Mesothelial cell of epicardium (in vitro differentiated cells): ENCODE measurements at places on chromosomes 6 and 20. TPM values are rescaled to one million over a fixed set of nuclear protein-coding genes. Genes with fewer than 3 reads are reported as not detected.

HSPA12B gene
- total RNA-seq: 11.5 to 13.0 TPM (median 12.0 TPM) in 3 replicates

GRCh38 chr6:108671790-108672189 is 111.1 kb downstream of the FOXO3 start:
- no peak overlapping the region for H3K27ac ChIP-seq
- H3K36me3 ChIP-seq: peaks cover 5% of the 10 kb centered on the region
- no peak overlapping the region for H3K4me3 ChIP-seq
- no peak for DNase-seq
- H3K27me3 ChIP-seq: no peaks in the 10 kb centered on the region

ENTPD6 gene
- total RNA-seq: 59.3 to 68.6 TPM (median 67.8 TPM) in 3 replicates

DNA sequence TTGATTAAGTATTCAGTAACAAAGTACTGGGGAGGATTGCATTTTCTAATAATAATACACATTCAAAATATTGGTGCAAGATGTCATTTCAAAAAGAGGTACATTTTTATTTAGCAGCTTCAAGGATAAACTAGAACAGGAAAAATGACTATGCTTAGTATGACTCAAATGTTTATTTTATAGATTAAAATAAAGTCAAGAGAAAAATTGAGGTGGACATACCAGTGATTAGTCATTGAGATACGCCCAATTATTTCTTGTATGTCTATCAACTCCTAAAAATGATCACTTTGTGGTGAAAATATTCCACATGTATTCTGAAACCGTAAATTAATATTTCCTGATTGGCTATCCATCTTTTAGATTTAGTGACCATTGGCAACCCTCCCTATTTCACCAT is 96.7 kb downstream of the PHF3 start:
- no peak for DNase-seq
- no peaks in the 10 kb centered on the region for H3K36me3 ChIP-seq
- no peak overlapping the region for H3K27ac ChIP-seq
- no peaks in the 10 kb centered on the region for H3K27me3 ChIP-seq
- H3K4me1 ChIP-seq: no peaks in the 10 kb centered on the region
- H3K4me3 ChIP-seq: no peak overlapping the region

DNA sequence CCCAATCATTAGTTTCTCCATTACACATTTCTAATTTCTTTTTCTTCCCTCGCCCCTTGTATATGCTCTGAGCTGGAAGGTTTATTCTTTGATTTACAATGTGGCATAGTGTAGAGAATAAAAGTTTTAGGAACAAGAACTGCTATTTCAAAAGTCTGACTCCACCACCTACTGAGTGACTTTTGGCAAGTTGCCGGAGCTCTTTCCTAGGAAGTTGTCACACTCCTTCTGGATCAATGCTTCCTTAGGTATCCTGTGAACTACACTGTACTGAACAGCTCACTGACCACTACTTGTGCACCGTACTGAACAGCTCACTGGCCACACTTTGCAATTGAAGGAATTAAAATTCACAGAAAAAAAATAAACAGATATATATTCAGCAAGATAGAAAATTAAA is 458.2 kb downstream of the FRK start:
- DNase-seq: no peak
- peaks cover 10% of the 10 kb centered on the region for H3K4me1 ChIP-seq
- no peak overlapping the region for H3K27ac ChIP-seq
- no peaks in the 10 kb centered on the region for H3K36me3 ChIP-seq
- H3K4me3 ChIP-seq: no peak overlapping the region
